ENCODE measurements at places on chromosomes 3 and 15.

GRCh38 chr3:60528651-60529050 is 722.6 kb downstream of the FHIT start:
- DNase-seq: no peak

GRCh38 chr3:117751651-117752050 is 1042.1 kb downstream of the TUSC7 start:
- DNase-seq: no peak

DNA sequence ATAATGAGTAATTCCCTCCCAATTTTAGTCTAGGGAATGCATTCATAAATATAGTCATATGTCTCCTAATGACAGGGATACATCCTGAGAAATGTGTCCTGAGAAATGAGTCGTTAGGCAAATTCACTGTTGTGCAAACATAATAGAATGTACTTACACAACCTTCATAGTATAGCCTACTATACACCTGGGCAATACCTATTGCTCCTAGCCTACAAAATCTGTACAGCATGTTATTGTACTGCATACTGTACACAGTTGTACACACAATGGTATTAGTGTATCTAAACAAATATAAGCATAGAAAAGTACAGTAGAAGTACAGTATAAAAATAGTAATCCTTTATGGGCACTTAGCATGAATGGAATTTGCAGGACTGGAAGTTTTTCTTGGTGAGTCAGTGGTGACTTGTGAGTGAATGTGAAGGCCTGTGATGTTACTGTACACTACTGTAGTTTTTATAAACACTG is 6.6 kb downstream of the DTWD1 start:
- peak; percentile 95 for DNase-seq

DNA sequence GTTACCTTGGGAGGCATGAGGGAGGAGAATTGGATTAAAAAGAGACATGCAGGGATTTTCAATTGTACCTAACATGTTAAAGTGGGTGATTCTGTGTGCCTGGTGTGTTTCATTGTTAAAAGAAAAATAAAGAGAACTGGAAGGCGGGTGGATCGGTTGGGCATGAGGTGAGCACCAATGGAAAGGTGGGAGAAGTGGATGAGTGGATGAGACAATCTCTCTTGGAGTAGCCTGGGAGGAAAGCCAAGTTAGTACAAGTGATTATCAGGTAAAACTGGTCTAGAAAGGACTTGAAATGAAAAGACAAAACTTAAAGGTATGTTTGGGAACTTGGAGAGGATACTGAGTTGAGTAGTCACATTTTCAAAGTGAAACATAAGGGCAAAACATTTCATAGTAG is 12.1 kb downstream of the VEPH1 start:
- DNase-seq: no peak

DNA sequence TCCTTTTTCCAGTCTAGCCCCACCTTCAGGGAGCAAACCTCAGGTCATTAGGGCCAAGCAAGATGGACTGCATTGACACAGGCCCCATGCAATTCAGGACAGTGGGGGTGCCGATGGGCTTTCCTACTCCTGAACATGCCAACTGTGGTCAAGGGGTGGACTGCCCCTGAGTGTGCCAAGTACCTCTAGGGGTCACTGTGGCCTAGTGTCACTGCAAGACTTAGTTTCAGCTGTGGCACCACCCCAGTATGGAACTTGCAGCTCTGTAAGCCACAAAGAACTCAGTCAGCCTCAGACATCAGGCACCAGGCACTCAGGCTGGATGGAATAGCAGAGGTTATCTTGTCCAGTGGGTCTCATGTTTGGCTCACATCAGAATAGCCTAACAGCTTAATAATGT is 32.3 kb downstream of the EXOG start:
- DNase-seq: no peak

GRCh38 chr15:73941044-73941443 is 14.8 kb downstream of the LOXL1 start:
- DNase-seq: peak; percentile 99

GRCh38 chr3:40677321-40677720 is 152.6 kb downstream of the ZNF621 start:
- no peak for DNase-seq

- no peak for DNase-seq
Measured at GRCh38 chr15:65953622-65954021, 84.3 kb downstream of the RAB11A start.

GRCh38 chr15:66773129-66773873 is 71.3 kb downstream of the SMAD6 start:
- peak; percentile 41 for DNase-seq

DNA sequence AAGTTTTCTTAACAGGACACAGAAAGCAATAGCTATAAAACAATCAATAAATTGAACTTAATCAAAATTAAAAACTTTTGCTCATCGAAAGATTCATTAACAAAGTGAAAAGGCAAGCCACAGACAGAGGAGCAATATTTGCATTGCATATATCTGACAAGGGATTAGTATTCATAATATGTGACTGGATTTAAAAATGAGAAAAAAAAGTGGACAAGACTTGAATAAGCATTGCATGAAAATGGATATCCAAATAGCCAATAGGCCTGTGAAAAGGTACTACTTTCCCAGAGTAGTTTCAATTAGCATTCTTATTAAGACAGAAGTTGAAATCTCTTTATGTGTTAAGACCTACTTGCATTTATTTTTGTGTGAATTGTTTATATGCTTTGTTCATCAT is 84.7 kb downstream of the CORO2B start:
- no peak for DNase-seq

GRCh38 chr3:174862101-174862500 is 3.0 kb downstream of the NAALADL2 start:
- no peak for DNase-seq

GRCh38 chr3:31174079-31174478 is 279.6 kb upstream of the GADL1 start:
- DNase-seq: no peak
